ENCODE measurements at places on chromosomes 12 and 14.

DNA sequence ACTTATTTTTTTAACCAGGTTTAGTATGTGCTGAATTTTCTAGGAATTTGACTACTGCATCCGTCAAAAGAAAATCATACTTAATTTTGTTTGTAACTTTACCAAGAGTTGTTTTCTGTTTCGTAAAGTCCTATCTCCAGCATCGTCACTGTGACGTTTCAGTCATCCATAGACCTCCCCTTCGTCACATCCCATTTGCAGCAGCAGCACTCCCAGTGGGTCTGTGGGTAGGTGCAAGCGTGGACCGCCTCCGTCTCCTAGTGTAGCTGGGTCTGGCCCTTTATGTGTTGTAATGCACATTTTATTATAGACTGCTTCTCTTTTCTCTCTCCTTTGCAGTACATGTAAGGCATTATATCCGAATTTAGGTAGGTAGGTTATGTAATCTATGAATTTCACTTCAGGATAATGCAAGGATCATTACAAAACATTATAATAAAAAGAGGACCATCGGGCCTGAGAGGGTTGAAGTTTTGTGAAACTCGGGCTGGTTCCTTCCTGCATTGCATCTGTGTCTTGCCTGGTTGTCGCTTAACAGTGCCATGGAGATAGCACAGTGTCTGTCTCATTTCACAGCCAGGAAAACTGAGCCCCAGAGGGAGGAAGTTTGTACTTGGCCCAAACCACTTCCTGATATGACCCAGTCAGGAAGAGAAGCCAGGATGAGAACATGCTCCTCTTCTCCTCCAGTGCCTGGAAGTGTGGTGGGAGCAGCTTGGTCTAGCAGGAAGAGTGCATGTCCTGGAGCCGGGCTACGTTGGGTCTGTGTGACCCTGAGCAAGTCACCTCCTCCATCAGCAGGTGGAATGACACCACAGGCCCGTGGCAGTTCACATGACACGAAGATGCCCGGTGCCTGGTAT lies 41.3 kb downstream of the EVL start:
- no peak for DNase-seq

DNA sequence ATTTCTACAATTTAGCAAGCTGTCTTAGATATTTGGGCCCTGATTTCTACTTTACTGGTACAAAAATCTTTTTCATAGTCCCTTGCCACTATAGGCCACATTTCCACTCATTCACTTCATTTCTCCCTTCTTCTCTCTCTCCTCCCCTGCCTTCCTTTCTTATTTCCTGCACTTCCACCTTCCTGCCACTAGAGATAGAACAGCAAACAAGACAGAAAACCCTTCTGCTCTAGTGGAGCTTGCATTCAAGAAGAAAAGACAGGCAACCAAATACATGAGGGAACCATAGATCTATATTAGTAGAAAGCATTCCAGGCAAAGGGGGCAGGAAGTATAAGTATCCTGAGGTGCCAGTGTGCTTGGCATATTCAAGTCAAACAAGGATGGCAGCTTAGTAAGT lies 623.5 kb downstream of the FLRT2 start:
- no peak for DNase-seq

- DNase-seq = no peak
Observed at GRCh38 chr12:107774349-107775029, at the start of gene ASCL4. Gene ASCL4 (plus strand): TSS chr12:107774704. CDS start chr12:107775219, 515 bp downstream.

DNA sequence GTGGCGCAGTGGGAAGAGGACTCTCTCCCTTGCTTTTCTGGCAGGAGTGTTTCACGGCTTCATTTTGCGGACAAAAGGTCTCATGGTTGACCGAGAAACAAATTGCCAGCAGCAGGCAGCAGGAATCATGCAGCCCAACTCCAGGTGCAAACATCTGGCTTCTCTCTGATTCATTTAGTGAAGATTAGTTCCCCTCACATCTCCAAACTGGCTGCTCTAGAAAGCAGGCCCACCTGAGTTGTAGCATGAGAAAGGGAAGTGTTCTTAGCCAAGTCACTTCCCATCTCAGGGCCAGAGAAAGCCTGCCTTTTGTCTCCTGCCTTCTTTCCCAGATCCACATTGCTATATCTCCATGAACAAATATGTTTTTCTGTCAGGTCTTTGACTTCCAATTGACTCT lies 120.8 kb upstream of the CCDC196 start:
- DNase-seq = no peak
